Endothelial cell of umbilical vein (primary cell): ENCODE measurements at places on chromosomes 13 and 19. TPM values are rescaled to one million over a fixed set of nuclear protein-coding genes. Genes with fewer than 3 reads are reported as not detected.

- no peaks in the 10 kb centered on the region for H3K27me3 ChIP-seq
- no peaks in the 10 kb centered on the region for H3K36me3 ChIP-seq
- no peak overlapping the region for H3K4me3 ChIP-seq
- no peak overlapping the region for H3K27ac ChIP-seq
- no peak for DNase-seq
- no peaks in the 10 kb centered on the region for H3K4me1 ChIP-seq
These were observed 260.9 kb downstream of the DCT start for GRCh38 chr13:94218537-94218936.

- no peaks in the 10 kb centered on the region for H3K27me3 ChIP-seq
- no peak for DNase-seq
- H3K27ac ChIP-seq = no peak overlapping the region
- H3K4me3 ChIP-seq = no peak overlapping the region
- no peaks in the 10 kb centered on the region for H3K4me1 ChIP-seq
- no peaks in the 10 kb centered on the region for H3K36me3 ChIP-seq
These were observed 74.0 kb downstream of the ZNF100 start for GRCh38 chr19:21693399-21693798.

DNA sequence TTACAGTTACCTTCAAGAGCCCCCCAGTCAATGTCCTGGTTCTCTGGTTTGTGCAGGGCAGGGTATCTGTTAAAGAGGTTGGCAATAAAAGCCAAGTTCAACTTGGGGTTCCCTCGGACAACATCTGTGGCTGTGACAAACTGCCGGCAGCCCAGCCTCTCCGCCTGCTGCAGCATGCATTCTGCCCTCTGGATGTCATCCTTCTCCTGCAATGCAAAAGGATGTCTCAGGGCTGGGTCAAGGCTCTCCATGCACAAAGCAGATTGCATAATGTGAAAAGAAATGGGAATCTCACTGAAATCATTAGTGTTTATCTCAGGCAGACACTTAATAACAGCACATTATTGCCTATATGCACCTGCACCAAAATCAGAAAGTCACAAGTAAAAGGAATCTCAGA lies 35.1 kb downstream of the LCP1 start:
- H3K27me3 ChIP-seq = peaks cover 41% of the 10 kb centered on the region
- no peak for DNase-seq

DNA sequence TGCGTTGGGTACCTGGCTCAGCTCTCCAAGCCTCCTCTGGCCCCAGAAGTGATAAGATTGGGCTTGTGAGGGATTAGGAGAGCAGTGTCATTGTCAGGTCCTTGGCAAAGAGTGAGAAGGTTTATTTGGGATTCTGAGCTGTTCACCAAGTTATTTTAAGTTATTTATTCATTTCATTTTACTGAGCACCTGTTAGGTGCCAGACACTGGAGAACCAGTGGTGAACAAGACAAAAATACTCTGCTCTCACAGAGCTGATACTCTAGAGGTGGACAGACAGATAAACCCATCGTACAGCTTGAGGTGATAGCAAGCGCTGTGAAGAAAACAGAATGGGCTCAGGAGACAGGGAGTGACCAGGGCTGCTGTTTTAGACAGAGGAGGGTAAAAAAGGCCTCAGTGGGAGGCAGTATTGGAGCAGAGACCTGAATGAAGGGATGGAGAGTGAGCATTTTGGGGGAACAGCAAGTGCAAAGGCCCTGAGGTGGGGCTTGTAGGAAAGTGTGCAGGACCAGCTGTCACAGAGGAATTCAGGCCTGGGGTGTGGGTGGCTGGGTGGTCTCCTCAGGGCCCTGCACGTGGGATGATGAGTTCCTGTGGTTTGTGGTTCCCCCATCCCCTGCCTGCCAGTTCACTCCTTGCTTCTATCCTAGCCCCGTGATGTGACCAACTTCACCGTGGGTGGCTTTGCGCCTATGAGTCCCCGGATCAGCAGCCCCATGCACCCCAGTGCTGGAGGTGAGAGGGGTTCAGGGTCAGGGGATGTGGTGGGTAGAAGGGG lies 8.7 kb upstream of the TIMM50 start:
- no peaks in the 10 kb centered on the region for H3K4me1 ChIP-seq
- no peak overlapping the region for H3K4me3 ChIP-seq
- H3K36me3 ChIP-seq = peaks cover 9% of the 10 kb centered on the region
- no peak for DNase-seq

DNA sequence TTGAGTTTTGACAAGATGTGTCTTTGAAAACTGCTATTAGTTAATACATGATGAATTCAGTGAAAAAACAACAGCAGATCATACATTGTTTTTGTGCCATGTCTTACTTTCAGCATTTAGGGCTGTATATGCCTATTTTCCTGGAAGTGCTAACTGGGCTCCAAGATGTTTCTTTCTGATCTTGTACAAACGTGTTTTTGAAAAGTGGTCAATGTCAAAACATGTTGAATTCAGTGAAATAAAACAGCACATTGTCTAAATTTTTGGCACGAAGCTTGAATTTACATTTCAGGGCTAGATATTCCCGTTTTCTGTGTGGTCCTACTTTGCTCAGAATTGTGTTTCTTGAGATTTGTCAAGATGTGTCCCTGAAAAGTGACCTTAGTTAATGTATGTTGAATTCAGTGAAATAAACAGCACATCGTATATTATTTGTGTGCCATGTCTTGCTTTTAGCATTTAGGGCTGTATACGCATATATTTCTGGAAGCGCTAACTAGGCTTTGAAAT lies 14.7 kb upstream of the PARP4 start:
- H3K27ac ChIP-seq = no peak overlapping the region
- H3K27me3 ChIP-seq = peaks cover 43% of the 10 kb centered on the region
- no peaks in the 10 kb centered on the region for H3K4me1 ChIP-seq
- no peak for DNase-seq
- H3K4me3 ChIP-seq = no peak overlapping the region

DNA sequence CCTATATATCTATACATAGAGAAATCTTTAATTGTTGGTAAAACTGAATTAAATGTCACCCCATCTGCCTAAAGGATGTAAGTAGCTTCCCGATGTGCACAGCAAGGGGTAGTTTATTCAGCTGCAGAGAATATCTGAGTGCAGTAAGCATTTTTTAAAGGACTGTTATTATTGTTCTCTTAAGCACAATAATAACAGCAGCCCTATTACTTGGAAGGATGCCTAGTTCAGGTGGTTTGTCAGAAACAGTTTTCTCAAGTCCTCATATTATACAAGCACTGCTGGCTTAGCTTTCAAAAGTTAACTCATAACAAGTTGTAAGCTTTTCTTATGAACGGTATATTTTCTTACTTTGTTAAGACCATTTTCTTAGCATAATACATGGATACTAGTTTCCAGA lies 142.6 kb downstream of the CRYL1 start:
- no peaks in the 10 kb centered on the region for H3K36me3 ChIP-seq
- peaks cover 2% of the 10 kb centered on the region for H3K27me3 ChIP-seq
- no peak overlapping the region for H3K27ac ChIP-seq
- H3K4me3 ChIP-seq = no peak overlapping the region

GRCh38 chr13:61383111-61383510 lies 32.5 kb downstream of the PCDH20 start:
- DNase-seq = no peak
- no peaks in the 10 kb centered on the region for H3K36me3 ChIP-seq
- no peaks in the 10 kb centered on the region for H3K4me1 ChIP-seq
- no peaks in the 10 kb centered on the region for H3K27me3 ChIP-seq
- no peak overlapping the region for H3K27ac ChIP-seq

- H3K4me3 ChIP-seq = no peak overlapping the region
- peak; percentile 13 for DNase-seq
- no peaks in the 10 kb centered on the region for H3K36me3 ChIP-seq
These were observed 225.3 kb downstream of the GGACT start for GRCh38 chr13:100363285-100363711.

DNA sequence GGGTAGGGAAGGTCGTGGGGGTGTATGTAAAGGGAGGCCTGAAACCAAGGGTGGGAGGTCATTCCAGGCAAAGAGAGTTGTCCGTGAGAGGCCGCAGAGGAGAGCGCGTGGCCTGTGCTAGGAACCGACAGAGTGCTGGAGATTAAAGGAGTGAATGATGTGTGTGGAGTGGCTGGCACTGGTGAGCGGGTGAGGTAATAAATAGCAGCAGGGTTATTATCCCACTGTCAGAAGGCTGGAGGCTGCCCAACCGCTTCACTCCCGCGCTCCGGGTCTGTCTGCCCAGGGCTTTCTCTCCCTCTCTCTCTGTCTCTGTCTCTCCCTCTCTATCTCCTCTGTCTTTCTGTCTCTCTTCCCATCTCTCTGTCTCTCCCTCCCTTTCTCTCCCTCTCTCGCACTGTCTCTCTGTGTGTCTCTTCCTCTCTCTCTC lies 17.4 kb downstream of the ZNF579 start:
- H3K27ac ChIP-seq = no peak overlapping the region
- no peaks in the 10 kb centered on the region for H3K4me1 ChIP-seq

DNA sequence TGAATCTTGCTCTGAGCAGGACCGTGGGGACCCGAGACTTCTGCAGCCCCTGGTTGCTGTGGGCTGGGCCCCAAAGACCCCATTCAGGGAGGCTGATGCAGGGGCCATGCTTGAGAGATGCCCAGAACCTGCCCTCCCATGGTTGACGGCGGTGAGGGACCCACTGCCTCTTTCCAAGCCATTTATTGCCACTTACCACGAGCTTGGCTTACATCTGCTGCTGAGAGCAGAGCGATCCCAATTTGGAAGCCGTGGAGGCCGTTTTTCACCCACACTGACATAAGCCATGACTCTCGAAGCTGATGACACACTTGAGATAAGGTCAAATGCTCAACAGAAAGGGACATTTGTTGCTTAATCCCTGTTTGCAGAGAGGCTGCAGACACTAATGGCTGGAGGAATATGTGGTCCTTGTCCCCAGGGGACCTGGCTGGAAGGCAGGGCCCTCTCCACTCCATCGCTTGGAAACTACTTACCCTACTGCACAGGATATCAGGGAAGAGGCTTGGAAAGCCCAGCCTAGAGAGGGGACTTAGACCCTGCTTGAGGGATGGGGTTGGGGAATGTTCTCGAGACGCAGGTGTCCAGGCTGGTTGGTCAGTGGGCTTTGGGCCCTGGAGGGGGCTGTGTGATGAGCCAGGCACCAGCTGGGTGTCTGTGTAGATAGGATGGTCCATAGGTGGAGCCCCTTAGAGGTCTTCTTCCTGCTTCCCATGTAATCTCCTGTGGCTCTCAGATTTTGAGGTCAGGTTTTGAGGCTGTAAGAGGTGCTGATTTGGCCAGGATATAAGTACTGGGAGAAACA lies 15.3 kb downstream of the ZNF536 start:
- no peak overlapping the region for H3K4me3 ChIP-seq
- H3K27me3 ChIP-seq = no peaks in the 10 kb centered on the region
- no peak overlapping the region for H3K27ac ChIP-seq
- no peaks in the 10 kb centered on the region for H3K4me1 ChIP-seq
- DNase-seq = no peak

GRCh38 chr13:20566468-20566897 lies 474 bp upstream of the IFT88 start:
- peaks cover 8% of the 10 kb centered on the region for H3K4me1 ChIP-seq
- peak overlapping the region; percentile 85 for H3K27ac ChIP-seq
- H3K27me3 ChIP-seq = no peaks in the 10 kb centered on the region
- H3K4me3 ChIP-seq = peak overlapping the region; percentile 70
- no peaks in the 10 kb centered on the region for H3K36me3 ChIP-seq
- no peak for DNase-seq

- no peak for DNase-seq
- no peaks in the 10 kb centered on the region for H3K36me3 ChIP-seq
- H3K4me3 ChIP-seq = no peak overlapping the region
- no peak overlapping the region for H3K27ac ChIP-seq
- H3K4me1 ChIP-seq = no peaks in the 10 kb centered on the region
- no peaks in the 10 kb centered on the region for H3K27me3 ChIP-seq
These were observed 56.6 kb downstream of the FREM2 start for GRCh38 chr13:38743466-38743865.

DNA sequence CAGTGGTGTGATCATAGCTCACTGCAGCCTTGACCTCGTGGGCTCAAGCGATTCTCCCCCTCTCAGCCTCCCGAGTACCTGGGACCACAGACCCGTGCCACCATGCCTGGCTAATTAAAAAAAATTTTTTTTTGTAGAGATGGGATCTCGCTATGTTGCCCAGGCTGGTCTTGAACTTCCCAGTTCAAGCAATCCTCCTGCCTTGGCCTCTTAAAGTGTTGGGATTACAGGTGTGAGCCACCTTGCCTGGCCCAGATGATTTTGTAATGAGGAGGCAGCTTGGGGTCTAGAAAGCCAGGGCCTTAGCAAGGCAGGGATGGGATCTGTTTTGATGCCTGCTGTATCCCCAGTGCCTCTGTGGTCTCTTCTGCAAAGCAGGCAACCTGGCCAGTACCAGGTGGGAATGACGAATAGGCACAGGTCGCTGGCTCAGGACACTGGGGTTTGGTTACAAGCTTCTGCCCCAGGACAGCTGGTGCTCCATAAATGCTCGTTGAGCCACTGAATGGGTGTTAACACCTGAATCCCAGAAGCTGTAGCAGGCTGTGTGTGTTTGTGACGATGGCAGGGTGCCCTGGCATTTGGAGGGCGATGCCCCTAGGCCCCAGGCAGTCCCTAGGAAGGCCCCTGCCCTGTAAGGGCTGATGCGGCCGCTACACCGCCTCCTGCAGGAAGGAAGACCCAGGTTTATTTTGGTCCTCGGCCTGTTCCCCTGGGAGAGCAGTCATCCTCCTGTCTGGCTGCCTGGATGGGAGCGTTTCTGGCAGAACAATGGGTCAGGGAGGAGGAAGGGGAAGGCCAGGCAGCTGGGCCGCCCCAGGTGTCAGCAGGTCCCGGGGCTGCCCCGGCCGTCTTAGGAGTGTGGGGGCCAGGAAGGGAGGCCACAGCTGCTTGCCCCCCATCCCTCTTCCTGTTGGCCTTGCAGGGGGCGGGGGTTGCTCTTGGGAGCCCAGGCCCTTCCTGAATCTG lies 8.6 kb downstream of the TNFAIP8L1 start:
- peaks cover 23% of the 10 kb centered on the region for H3K4me1 ChIP-seq
- no peak overlapping the region for H3K4me3 ChIP-seq
- DNase-seq = peak; percentile 90
- peaks cover 23% of the 10 kb centered on the region for H3K36me3 ChIP-seq
- H3K27ac ChIP-seq = peak overlapping the region; percentile 47

DNA sequence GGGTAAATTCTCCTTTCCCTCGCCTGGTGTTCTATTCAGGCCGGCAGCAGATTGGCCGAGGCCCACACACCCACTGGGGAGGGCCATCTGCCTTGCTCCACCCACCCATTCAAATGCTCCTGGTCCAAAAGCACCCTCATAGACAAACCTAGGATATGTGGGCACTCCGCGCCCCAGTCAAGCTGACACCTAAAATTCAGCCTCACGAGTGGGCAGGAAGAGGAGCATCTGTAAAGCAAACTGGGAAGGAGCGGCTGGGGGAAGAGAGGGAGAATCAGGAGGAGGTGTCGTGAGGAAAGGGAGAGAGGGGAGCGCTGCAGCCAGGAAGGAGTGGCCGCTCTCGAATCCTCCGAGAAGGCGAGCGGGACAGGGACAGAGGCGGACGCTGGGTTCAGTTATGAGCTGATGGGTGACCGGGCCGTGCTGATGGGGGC lies 136.9 kb downstream of the USP12 start:
- no peaks in the 10 kb centered on the region for H3K4me1 ChIP-seq
- no peak overlapping the region for H3K4me3 ChIP-seq

Gene FRY
- 75.8 and 86.7 TPM in 2 replicates for total RNA-seq

Gene AMER2
- not detected in 2 replicates for total RNA-seq

Gene ARID3A
- 10.8 and 13.2 TPM in 2 replicates for total RNA-seq

Gene KLK5
- not detected in 2 replicates for total RNA-seq

Gene NLRP5
- not detected in 2 replicates for total RNA-seq
